ENCODE measurements at places on chromosomes 4 and X. TPM values are rescaled to one million over a fixed set of nuclear protein-coding genes. Genes with fewer than 3 reads are reported as not detected.

MAP7D2 gene
- 36.6 TPM for total RNA-seq

DNA sequence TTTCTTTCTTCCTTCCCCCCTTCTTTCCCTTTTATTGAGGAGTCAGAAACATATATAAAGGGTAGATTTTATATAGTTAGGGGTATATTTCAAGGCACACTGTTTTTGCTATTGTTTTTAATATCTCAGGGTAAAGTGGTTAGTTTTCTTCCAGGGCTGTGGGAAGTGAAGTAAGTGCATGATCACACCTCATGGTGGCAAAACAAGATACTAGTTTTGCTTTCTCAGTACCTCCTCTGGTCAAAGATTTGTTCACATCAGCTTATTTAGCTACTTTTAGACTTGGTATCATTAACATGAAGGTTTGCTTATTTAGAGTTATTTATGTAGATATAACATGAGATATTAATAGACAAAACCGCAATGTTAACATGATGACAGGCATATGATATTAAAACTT is 21.8 kb downstream of the ADAM29 start:
- DNase-seq: no peak

GRCh38 chr4:73912191-73912590 is 43.0 kb downstream of the CXCL1 start:
- DNase-seq: no peak

GRCh38 chrX:140088438-140088837 is 123.1 kb upstream of the CXorf66 start:
- no peak for DNase-seq

DNA sequence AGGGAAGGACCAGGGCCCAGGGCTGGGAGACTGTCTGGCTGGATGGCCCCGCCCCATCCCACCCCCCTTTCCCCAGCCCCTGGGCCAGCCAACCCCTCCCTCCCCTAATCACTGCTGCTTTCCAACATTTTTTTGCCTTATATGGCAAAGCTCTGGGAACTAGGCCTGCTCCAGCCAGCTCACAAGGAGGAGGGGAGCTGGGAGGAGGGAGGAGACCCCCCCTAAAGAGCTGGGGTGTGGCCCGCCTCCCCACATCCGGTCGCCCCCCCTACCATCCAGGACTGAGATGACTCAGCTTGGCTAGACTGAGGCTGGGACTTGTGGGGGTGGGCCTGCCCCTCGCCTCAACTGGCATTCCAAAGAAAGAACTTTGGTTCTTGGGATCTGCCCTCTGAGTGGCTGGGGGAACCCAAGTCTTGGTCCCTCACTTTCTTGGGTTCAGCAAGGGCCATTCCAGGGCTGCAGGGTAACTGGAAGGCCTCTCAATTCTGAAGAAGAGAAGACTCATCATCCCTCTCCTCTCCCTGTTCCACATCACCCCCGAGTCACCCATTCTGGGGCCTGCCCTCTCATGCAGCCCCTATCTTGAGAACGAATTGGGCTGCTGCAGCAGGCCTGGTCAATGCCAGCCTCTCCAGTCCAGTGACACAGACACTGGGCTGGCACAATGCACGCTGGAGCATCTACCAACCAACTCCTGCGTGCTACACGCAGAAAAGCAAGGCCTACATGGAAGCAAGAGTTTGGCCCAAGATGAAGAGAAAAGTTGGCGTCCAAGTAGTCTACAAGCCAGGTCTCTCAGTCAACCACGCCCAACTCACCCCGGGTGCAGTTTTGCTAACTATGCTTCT is 4.8 kb downstream of the FLNA start:
- peak; percentile 78 for DNase-seq

PRDM5 gene
- total RNA-seq: 19.1 TPM

RBMX2 gene
- total RNA-seq: 14.1 TPM

- peak; percentile 14 for DNase-seq
Observed at GRCh38 chrX:38768079-38768478, 33.2 kb upstream of the MID1IP1 start.

- no peak for DNase-seq
Observed at GRCh38 chr4:187174749-187175148, 451.1 kb upstream of the FAT1 start.

DNA sequence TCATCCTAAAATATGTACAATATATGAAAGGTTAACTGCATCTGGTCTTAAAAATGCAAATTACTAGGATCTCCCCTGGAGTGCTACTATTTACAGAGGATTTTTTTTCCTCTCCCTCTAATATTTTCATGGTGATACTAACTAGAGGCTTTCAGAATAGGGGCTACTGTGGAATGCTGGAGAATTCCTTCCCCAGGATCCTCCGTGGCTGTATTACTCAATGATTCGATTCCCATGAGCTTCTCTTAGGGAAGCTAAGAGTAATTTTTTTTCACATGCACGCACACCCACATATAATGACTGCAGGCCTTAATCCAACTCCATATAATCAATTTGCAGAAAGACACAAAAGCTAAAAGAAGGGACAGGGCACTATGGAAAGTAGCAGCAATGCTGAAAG is 184.7 kb downstream of the ARHGAP6 start:
- DNase-seq: no peak

DNA sequence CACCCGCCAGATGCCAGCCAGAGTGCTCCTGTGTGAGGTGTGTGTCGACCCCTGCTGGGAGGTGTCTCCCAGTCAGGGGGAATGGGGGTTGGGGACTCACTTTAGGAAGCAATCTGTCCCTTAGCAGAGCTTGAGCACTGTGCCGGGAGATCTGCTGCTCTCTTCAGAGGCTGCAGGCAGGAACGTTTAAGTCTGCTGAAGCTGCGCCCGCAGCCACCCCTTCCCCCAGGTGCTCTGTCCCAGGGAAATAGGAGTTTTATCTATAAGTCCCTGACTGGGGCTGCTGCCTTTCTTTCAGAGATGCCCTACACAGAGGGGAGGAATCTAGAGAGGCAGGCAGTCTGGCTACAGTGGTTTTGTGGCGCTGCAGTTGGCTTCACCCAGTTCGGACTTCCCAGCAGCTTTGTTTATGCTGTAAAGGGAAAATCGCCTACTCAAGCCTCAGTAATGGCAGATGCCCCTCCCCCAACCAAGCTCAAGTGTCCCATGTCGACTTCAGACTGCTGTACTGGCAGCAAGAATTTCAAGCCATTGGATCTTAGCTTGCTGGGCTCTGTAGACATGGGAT is 80.8 kb downstream of the CCSER1 start:
- DNase-seq: no peak

CXCL5 gene
- total RNA-seq: 0.16 TPM

AWAT2 gene
- 3.9 TPM for total RNA-seq

ASB12 gene
- total RNA-seq: 0.31 TPM

- DNase-seq: peak; percentile 86
Observed at GRCh38 chr4:127783026-127783769, 1.1 kb downstream of the HSPA4L start.

RTL3 gene
- not detected for total RNA-seq

TRIM60 gene
- total RNA-seq: 1.1 TPM

TIGD4 gene
- total RNA-seq: 3.2 TPM

RHOH gene
- total RNA-seq: 1.2 TPM
